SHP77 treated with DMSO at 0.1 percent for 48 hours (cell line): ENCODE measurements at places on chromosomes 16 and 17.

DNA sequence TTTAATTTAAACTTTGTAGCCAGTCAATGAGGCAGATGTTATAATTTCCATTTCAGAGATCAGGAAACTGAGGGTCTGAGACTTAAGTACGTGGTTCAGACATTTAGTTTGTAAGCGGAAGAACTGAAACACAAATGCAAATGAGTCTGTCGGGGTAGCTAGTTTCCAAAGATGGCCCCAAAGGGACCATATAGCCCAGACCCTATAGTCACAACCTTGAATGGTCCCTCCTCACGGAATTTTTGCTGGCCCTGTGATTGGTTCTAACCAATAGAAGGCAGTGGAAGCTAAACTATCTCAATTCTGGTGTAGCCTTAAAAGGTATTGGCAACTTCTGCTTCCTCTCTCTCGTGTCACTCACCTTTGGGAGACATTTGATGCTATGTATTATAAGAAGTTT, 7.5 kb upstream of the BCO1 start:
- no peak for DNase-seq

DNA sequence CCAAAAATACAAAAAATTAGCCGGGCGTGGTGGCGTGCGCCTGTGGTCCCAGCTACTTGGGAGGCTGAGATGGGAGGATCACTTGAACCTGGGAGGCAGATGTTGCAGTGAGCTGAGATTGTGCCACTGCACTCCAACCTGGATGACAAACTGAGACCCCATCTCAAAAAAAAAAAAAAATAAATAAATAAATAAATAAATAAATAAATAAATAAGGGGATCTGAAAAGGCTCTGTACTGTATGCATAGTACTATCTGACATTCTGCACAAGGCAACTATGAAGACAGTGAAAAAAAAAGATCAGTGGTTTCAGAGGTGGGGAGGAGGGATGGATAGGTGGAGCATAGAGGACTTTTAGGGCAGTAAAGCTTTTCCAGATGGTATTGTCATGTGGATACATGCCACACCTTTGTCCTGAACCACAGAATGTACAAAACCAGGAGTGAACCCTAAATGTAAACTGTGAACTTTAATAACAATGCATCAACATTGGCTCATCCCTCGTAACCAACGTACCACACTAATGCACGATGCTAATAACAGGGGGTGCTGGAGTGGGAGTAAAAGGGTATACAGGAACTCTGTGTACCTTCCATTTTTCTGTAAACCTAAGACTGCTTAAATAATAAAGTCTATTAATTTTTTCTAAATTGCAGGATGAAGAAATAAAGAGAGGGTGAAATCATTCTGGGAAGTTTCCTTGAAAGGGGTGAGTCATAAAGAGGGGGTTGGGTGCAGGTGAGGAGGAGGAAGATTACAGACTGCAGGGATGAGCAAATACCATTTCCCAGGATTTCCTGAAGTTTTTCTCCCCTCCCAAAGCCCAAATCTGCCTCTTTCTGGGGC, 155.8 kb upstream of the SDK2 start:
- DNase-seq: no peak

DNA sequence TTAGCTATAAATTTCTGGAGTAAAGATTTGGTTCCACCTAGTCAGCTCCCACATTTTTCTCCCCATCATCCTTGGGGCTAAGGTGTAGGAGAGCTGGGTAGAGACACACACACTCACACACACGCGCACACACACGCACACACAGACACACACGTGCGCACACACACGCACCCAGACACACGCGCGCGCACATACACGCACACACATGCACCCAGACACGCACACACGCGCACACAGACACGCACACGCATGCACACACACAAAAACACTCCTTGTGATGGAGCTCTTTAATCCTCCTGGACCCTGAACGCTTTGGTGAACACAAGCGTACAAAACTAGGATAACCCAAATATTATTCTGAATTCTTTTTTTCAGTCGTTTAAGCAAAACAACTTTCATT, 253.6 kb downstream of the C16orf95 start:
- DNase-seq: no peak

- DNase-seq: peak; percentile 65
These were observed 2.7 kb upstream of the HES7 start for GRCh38 chr17:8126491-8127066.

DNA sequence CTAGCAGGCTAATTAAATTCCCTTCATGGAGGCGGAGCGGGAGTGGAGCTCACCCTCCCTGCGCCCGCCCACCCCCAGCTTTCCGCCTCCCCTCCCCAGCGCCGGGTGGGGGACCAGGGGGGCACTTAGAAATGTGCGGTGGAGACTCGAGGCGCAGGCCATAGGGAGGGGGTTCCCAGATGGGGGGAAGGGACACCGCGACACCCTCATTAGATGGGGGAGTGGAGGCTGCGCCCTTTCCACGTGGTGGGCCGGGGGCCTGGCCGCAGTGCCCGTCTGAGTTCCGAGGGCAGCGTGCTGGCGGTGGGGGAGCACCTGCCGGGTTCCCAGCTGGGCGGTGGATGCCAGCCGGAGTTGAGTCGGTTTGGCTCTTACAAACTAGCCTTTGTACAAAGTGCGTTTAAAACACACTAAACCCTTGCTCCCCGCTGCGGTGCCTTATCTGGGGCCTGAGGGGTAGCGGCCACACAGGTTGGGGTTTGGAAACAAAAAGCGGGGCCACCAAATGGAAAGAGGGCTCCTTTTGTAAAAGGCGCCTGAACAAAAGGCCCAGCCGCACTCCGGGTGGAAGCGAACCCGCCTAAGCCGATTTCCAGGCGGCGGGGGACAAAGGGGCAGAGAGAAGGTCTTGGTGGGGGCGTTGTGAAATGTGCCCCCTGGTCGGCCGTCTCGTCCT, 1.4 kb downstream of the GSE1 start:
- no peak for DNase-seq

GRCh38 chr16:7381671-7382070, 49.0 kb downstream of the RBFOX1 start:
- DNase-seq: no peak

DNA sequence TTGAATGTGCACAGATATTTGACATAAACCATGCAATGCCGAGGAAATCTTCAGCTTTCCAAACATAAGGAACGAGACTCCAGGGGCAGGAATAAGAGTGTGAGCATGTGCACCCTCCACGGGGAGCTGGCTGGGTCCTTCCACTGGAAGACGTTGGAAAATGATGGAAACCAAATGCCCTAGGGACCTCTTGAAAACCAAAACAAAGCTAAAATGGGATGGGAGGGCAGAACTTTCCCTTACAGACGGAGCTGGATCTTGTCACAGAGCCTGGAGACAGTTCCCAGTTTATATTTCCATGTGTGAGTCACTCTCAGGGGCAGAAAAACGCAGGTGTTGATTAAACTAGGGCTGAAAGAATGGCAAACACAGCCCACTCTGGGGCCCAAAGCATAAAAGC, 34.4 kb upstream of the DNAH17 start:
- no peak for DNase-seq

DNA sequence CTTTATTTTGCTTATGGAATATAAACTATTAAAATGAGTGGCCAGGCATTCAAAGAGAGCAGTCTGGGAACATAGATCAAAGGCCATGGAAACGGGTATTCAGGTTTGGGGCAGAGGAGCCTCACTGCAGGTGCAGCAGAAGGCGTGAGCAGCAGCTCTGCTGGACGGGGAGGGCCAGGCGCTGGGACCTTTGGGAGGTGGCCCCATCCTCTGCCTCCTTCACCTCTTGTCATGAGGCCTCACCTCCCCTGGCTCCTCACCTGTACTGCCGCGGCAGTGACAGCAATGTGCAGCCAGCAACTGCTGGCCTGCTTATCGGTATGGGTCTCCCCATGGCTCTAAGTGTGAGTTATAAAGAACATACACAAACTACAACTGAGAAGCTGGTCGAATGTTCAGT, 109.4 kb downstream of the CDK5R1 start:
- DNase-seq: no peak

DNA sequence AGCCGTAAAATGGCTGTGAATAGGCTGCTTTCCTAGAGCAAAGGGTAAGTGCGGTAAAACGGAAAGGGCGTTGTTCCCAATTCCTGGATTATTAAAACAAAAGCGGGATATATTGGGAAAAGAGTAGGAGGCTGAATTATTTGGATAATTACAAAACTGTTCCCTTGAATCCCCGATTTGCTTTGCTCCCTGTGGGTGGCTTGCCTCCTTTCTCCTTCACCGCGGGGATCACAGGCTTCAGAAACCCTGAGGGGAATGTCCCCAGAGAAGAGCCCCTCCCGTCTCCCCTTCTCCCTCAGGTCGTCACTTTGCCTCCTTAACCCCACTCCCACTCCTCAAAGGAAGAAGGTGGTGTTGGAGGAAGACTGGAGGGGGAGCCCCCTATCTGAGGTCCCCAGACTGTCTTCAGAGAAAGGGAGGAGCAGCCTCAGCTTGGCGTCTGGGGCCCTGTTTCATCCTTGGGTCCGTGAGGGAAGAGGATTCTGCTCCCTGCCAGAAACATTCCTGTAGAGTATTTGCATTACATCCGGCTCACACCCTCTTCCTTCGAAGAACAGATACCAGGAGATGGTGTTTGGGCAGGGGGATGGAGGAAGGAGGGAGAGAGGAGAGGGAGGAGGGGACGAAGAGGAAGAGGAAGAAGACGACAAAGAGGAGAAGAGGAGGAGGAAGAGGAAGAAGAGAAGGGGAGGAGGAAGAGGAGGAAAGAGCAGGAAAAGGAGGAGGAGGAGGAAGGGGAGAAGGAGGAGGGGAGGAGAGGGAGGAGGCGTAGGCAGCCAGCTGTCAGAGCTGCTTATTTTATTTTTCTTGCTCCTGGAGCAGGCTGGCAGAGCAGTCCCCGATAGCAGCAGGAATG, 31.8 kb downstream of the MRM1 start:
- no peak for DNase-seq

DNA sequence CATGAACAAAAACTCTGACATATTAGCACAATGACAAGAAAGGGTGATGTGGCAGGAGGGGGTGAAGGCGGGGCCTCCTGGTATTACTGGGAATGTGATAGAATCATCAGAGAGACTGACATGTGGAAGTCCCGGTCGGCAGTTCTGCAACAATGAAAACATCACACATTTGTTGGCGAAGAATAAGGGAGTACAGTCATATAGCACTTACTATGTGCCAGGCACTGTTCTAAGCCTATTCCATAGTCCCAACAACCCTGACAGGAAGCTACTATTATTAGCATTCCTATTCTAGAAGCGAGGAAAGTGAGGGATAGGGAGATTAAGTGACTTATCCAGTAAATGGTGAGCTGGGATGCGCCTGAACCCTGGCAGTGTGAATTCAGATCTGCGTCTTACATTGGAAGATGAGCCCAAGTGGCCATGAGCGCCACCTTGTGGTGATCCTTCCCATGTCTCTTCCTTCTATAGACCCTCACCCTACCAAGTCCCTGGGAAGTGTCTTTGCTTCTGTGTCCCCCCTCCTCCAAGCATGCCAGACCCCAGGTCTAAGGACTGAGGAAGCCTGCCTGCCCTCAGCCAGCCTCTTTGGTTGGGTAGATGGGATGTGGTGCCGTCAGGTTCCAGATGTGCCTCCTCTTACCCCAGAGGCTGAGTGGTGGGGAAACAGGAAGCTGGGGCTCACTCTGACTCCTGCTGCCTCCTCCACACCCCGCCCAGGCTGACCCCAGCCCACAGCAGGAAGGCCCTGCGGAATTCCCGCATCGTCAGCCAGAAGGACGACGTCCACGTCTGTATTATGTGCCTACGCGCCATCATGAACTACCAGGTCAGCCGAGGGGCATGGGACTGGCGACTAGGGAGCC, 14.0 kb downstream of the FMNL1 start:
- DNase-seq: peak; percentile 36
